KBM-7 (cell line): ENCODE measurements at places on chromosomes 5 and 9.

GRCh38 chr5:92051741-92052140 lies 668.6 kb upstream of the ARRDC3 start:
- no peak for DNase-seq

GRCh38 chr5:106521701-106522100 lies 1149.0 kb downstream of the EFNA5 start:
- DNase-seq, result no peak

- no peak for DNase-seq
Measured at GRCh38 chr9:133171161-133171961, 7.6 kb upstream of the GBGT1 start.

DNA sequence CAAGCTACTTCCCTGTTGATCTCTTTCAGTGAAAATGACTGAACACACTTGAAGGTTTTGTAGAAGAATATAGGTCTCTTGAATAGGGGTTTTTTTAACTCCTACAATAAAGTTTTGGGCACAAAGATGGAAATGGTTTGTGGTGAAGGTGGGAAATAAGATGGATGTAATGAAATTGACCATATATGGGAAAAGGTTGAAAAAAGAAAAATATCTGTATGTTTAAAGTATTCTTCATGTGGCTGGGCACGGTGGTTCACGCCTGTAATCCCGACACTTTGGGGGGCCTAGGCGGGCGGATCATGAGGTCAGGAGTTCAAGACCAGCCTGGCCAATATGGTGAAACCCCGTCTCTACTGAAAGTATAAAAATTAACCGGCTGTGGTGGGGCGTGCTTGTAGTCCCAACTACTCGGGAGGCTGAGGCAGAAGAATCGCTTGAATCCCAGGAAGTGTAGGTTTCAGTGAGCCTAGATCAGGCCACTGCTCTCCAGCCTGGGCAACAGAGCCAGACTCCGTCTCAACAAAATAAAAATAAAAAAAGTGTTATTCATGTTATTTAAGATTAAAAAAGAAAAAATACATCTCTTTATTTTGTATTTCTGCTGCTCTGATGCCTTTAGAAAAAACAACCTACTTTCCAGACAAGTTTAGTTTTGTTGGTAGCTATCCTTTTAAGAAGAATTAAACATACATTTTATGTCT lies 2.2 kb downstream of the RBM27 start:
- DNase-seq, result no peak

- peak; percentile 33 for DNase-seq
Measured at GRCh38 chr5:31270396-31270795, 76.9 kb downstream of the CDH6 start.
